ENCODE measurements at places on chromosomes 4 and X. TPM values are rescaled to one million over a fixed set of nuclear protein-coding genes. Genes with fewer than 3 reads are reported as not detected.

The FAM3A gene
- 66.0 TPM for total RNA-seq

The F8A1 gene
- 47.9 TPM for total RNA-seq

GRCh38 chr4:74758551-74759145 lies 35.7 kb downstream of the BTC start:
- H3K27ac ChIP-seq, result no peak overlapping the region
- no peaks in the 10 kb centered on the region for H3K4me1 ChIP-seq
- no peak overlapping the region for H3K4me3 ChIP-seq
- H3K27me3 ChIP-seq, result peaks cover 10% of the 10 kb centered on the region

GRCh38 chr4:11904846-11905739 lies 476.4 kb upstream of the HS3ST1 start:
- H3K36me3 ChIP-seq, result no peaks in the 10 kb centered on the region
- H3K4me1 ChIP-seq, result no peaks in the 10 kb centered on the region
- no peak overlapping the region for H3K27ac ChIP-seq
- no peak overlapping the region for H3K4me3 ChIP-seq
- peaks cover 18% of the 10 kb centered on the region for H3K27me3 ChIP-seq

- H3K4me1 ChIP-seq, result peaks cover 1% of the 10 kb centered on the region
- DNase-seq, result no peak
- no peaks in the 10 kb centered on the region for H3K27me3 ChIP-seq
- H3K36me3 ChIP-seq, result no peaks in the 10 kb centered on the region
- H3K4me3 ChIP-seq, result no peak overlapping the region
- H3K27ac ChIP-seq, result no peak overlapping the region
These were observed 92.5 kb downstream of the ANK2 start for GRCh38 chr4:113141901-113142346.

DNA sequence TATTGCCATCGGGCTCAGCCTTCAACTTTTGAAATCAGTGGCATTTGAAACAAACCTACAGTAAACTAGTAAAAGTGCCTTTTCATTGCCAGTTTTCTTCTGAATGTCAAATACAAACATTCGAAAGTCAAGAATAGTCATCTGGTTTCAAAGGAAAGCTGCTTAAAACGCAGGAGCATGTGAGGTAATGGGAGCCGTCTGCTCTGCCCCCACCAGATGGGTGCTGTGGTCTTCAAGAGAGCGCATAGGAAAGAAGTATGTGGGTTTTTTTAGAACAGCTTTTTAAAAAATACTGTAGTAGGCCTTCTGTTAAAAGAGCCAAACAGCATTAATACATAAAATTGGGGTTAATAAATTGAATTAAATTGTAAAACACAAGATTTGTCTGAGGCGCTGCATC lies 88.6 kb downstream of the STOX2 start:
- H3K4me3 ChIP-seq, result no peak overlapping the region
- H3K27me3 ChIP-seq, result no peaks in the 10 kb centered on the region

DNA sequence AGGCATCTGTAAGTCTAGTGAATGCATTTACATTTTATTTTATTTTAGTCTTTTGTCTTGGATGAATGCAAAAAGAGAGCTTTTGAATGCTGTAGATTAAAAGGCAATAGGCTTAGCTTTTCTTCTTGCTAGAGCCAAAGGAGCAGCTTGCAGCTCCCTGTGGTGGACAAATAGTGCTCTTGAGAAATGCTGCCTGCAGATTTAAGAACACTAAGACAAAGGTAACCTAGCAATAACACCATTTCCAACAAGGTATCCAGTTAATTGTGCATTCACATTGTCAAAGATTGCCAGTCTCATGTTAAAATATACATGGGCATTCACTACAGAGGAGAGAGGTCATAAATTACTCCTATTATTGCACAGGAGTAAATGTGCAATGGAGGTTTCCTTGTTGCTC lies 859.2 kb upstream of the PRKX start:
- DNase-seq, result no peak
- H3K4me3 ChIP-seq, result no peak overlapping the region
- H3K27ac ChIP-seq, result no peak overlapping the region
- no peaks in the 10 kb centered on the region for H3K27me3 ChIP-seq
- H3K4me1 ChIP-seq, result no peaks in the 10 kb centered on the region

- no peak for DNase-seq
- H3K36me3 ChIP-seq, result no peaks in the 10 kb centered on the region
- H3K27ac ChIP-seq, result no peak overlapping the region
- H3K27me3 ChIP-seq, result no peaks in the 10 kb centered on the region
- peaks cover 12% of the 10 kb centered on the region for H3K4me1 ChIP-seq
These were observed 9.6 kb upstream of the MTMR1 start for GRCh38 chrX:150683536-150684146.

- H3K4me1 ChIP-seq, result peaks cover 22% of the 10 kb centered on the region
- no peak overlapping the region for H3K4me3 ChIP-seq
- H3K36me3 ChIP-seq, result no peaks in the 10 kb centered on the region
- no peaks in the 10 kb centered on the region for H3K27me3 ChIP-seq
These were observed 290.6 kb upstream of the KLF3 start for GRCh38 chr4:38373375-38373774.

GRCh38 chr4:169622566-169622965 lies 2.2 kb downstream of the CLCN3 start:
- H3K27ac ChIP-seq, result peak overlapping the region; percentile 94
- no peaks in the 10 kb centered on the region for H3K27me3 ChIP-seq
- H3K36me3 ChIP-seq, result no peaks in the 10 kb centered on the region
- peaks cover 68% of the 10 kb centered on the region for H3K4me1 ChIP-seq
- no peak for DNase-seq
